IMR-90 (cell line): ENCODE measurements at places on chromosomes 3 and 15. TPM values are rescaled to one million over a fixed set of nuclear protein-coding genes. Genes with fewer than 3 reads are reported as not detected.

SLC28A1 gene
- not detected in 2 replicates for total RNA-seq

DNA sequence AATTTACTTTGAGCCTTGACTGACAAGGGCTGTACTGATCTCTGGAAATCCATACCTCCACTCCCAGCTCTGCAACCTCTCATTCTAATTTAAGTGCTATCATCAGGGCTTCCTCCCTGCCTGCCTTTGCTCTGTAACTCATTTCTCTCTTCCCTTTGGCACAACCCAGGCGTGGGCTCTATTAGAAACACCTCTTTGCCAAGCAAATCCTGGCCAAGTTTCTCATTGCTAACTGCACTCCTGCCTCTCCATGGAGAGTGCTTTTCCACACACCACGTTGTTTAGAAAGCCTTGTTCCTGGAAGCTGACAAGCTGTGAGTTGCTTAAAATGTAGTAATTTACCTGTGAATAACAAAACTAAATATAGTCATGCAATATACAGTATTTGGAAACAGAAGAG is 20.1 kb upstream of the FSTL1 start:
- no peak for DNase-seq

DNA sequence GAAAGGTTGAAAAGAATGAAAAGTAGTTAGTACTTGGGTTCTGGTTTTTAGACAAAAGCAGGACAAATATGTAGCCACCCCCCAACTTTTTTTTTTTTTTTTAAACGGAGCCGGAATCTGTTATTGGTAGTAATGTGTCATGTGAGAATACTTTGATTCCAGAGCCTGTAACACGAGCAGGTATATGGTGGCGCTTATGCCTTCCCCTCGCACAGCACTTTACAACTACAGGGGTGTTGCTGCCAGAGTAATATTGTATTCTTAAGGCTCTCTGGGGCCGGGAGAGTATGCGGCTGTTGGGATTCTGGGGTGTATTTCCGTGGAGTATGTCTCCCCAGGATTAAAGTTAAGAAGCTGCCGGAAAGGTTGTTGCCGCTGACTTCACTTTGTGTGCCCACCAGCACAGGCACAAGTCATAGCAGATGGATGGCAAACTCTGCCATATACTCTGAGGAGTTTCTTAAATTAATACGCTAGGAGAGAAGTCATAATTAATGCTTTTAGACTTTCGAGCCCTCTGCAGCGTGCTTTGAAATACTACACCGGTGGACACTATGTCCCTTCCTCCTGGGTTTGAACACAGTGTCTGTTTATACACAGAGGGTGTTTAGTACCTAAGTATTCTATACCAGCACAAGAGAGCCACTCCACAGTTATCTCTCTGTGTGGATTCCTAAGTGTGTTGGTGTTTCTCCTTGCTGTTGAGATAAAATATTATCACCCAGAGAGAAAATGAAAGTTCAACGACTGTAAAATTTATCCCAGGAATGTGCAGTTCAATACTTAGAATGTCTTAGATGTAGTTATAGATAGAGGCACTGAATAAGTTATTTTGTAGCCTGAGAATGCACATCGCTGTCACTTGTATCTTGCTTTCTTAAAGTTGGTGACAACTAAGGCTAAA is 1.4 kb downstream of the MBNL1 start:
- DNase-seq = no peak

GRCh38 chr3:126245811-126246727 is 65.7 kb upstream of the ALDH1L1 start:
- peak; percentile 65 for DNase-seq

GRCh38 chr3:152039887-152040286 is 166.4 kb downstream of the SUCNR1 start:
- DNase-seq = no peak

GRCh38 chr3:172577987-172578570 is 54.8 kb upstream of the TNFSF10 start:
- DNase-seq = no peak

DNA sequence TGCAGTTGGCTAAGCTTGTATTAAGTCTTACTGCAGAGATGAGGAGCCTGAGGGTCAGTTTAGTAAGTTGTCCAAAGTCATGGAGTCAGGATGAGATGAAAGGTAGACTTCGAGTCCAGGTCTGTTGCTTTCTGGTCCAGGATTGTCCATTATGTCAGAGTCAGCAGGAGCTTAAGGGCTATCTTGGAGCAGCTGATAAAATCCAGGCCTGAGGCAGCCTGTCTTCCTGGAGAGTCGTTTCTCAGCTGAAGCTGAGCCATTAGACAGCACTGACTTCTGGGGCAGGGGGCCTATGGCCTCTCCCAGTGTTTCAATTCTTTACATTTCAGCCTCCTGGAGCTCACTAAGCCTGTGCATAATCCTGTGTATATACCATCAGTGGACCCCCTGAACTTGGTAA is 219.5 kb upstream of the GAP43 start:
- no peak for DNase-seq

WDR72 gene
- not detected in 2 replicates for total RNA-seq

SH2D7 gene
- total RNA-seq = not detected in 2 replicates

DNA sequence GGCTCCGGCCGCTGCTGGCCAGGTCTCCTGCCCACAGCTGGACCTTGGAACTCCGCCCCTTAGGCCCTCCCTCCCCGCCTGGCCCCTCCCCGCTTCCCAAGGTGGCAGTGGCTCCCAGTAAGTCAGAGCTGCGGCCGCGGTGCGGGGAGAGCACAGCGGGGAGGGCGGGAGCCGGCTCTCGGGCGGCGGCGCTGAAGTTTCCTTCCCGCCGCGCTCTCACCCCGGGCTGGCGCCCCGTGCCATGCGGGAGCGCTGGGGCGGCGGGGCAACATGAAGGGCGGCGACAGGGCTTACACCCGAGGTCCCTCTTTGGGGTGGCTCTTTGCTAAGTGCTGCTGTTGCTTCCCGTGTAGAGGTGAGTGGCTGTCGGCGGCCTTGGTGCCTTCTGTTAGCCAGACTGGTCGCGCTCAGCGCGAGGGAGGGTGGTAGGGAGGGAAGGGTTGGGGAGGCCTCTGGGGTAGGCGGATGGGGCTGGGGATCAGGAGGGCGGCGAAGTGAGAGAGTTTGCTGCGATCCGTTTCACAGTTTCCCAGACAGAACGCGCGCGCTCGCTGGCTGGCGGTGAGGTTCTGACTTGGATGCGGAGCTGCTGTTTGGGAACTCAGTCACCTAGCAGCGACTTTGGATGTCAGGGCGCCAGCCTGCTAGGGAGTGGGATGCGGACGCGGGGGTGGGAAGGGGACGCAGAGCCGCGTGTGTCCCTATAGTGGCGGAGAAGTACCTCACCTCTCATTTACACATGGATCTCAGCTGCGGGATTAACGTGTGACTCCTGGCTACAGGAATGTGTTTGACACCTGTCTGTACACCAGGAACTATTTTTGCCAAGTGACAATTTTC is 145.5 kb upstream of the UMPS start:
- peak; percentile 22 for DNase-seq

LYZL4 gene
- total RNA-seq = not detected in 2 replicates

DNA sequence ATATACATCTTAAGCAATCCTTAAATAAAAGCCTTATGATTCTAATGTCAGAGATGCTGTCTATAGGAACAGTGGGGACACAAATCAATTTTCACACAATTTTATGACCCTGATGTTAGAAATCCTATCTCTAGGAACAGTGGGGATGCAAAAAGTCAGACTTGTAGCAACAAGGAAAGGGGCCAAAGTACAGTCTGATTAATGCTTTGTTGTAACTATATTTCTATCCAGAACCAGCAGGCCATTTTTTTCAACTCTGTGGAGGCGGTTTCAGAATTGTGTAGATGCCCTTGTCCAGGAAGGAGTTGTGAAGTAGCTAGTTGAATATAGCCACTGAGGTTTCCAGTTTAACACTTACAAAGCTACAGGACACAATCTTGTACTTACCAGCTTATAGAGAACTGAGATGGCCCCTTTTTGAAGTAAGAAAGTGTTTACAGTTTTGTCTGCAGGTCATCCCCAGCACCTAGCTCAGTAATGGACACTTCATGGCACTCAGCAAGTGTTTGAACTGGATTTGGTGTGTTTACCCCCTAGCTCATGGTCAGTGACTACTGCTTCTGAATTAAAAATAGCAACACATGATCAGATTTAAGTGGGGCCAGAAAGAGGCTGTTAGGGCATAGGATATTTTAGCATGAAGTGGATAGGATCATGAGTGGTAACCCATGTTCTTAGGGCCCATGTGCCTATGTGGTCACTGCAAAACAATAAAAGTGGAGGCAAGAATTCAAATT is 54.3 kb downstream of the RAB7A start:
- no peak for DNase-seq

DNA sequence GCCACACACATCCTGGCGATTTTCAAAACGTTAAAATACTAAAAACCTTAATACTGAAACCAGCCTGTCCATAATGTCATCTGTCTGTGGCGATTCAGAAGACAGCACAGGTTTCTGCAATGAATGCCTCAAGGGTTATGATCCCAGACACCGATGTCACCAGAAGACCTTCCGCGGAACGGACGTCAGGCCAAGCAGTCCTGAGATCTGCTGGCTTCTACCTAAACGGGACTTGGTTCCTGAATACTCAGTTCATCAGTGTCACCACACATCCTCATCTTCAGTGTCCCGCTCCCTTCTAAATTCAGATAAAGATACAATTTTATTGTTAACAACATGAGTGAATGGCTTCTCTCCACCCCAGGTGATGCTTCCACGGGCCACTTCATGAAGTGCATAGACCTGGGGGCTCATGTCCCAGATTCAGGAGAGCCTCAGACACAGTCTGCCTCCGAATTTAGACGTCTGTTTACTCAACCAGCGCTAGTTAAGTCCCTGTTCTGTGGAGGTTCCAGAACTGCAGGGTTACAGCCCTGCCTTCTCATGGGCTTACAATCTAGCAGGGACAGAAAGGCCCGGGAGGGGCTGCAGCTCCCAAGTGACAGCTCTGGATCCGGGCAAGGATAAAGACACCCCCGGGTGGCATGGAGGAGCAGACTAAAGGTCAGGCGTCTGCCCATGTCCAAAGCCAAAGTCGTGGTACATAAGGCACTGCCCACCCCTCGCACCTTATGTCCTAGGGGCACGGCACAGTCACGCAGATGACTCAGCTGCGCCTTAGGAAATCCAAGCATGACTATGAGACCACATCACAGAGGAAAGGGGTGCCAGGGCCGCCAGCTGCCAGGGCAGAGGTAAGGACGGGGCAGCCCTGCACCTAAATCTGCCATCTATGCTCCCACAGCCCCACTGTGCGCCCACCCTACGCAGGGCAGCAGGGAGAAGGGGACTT is 75.9 kb downstream of the VGLL4 start:
- peak; percentile 84 for DNase-seq

DNA sequence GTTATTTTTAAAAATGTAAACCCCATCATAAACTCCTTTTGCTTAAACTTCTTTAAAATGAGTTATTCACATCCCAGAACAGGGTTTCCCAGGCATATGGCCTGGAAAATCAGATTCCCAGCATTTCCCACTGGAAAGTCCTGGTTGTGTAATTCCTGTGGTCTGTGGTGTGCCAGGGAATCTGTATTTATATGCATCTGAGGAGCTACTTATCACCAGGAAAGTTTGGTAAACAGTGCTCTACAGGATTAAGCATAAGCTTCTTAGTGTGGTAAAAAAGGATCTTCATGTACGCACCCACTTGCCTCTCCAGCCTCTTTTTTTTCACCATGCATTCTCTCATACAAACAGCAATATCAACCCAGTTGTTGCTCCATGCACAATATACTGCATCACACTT is 28.2 kb downstream of the MEIS2 start:
- DNase-seq = peak; percentile 43

CELSR3 gene
- 0.18 and 0.28 TPM in 2 replicates for total RNA-seq

CCDC54 gene
- not detected in 2 replicates for total RNA-seq

DNA sequence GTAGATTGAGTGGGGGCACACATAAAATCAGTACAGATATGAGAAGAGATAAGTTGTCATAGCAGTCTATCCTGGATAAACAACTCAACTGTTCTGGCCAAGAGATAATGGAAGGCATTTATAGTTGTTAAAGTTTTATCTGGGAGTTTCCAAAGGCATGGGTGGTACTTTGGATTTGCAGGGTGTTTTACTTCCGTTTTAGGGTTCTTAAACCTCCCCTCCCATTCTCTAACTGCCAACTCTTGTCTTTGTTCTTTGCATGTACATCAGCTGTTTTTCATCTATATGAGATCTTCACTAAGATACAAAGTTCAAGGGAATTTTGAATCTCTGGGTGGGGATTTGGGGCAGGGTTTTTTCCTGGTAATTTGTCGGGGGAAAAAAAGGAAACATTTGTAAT is 174.7 kb upstream of the CGNL1 start:
- no peak for DNase-seq

DNA sequence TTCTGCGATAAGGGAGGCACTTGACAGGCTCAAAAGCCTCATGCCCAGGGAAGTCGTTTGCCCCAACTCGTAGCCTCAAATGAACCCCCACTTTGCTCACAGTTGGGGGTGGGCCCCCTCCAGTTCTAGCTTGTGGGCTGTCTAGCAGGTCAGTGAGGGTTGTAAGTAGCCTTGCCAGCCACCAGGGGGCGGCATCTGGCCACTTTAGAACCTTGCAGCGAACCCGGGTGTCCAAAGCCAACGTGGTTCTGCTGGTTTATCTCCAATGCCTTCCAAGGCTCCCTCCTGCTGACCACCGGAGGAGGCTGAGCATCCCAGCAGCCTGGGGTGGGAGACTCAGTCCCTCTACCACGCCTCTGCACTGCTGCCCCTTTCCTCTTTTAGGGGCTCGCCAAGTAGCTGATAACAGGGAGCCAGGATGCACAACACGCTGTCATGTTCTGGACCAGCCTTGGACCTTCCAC is 9.2 kb upstream of the RBSN start:
- peak; percentile 69 for DNase-seq

CFAP100 gene
- total RNA-seq = not detected in 2 replicates

- DNase-seq = no peak
These were observed 334.2 kb downstream of the LRTM1 start for GRCh38 chr3:54593653-54594052.

ITGA11 gene
- 2.5 and 4.1 TPM in 2 replicates for total RNA-seq

- no peak for DNase-seq
These were observed 94.1 kb upstream of the CHL1 start for GRCh38 chr3:102484-102883.

GRCh38 chr15:80549191-80549590 is 145.0 kb downstream of the ARNT2 start:
- DNase-seq = peak; percentile 86

DNA sequence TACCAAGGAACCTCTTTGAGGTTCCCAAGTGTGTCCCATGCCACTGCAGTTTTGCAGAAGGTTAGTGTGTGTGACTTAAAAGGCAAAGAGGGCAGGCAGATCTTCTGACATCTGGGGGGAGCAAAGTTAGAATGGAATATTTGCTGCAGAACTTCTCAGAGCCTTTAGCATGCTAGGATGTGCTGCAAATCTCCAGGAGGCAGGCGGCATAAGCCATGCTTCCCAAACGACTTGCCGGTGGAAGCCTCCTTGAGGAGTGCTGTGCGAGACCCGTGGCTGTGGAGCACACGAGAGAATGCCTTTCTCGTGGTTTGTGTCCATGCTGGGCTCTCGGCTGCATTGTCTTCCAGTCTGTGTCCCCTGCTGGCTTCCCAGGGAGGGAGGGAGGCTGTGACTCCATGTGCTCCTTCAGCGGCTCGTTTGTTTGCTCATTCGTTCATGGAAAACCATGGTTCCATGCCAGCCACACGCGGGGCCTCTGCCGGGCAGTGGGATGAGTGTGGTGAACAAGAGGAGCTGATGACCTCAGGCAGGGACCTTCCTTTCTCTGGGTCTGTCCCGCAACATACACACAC is 13.8 kb downstream of the HDAC11 start:
- no peak for DNase-seq
